Activated CD4-positive, CD25-positive, alpha-beta regulatory T cell treated with anti-CD3 and anti-CD28 coated beads, Interleukin-2, amount 50 U/mL, for 24 hours (primary cell): ENCODE measurements at places on chromosomes 7 and 10.

DNA sequence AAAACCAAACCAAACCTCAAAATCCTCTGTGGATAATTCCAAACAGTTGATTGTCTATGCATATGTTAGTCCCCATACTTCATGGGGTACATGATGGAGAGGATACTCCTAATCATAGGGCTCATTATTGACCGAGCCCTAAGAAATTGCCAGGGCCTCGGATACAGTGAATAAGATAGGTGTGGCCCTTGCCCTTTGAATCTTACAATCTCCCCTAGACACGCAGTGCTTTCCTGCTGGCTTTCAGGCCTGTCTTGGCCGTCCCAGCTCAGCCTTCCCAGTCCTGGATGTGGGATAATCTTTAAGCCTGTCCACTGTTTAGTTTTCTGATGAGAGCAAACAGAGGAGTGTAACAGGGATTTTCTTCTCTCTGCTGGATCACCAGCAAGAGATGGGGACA lies 161.8 kb downstream of the TMEM178B start:
- ATAC-seq: no peak

DNA sequence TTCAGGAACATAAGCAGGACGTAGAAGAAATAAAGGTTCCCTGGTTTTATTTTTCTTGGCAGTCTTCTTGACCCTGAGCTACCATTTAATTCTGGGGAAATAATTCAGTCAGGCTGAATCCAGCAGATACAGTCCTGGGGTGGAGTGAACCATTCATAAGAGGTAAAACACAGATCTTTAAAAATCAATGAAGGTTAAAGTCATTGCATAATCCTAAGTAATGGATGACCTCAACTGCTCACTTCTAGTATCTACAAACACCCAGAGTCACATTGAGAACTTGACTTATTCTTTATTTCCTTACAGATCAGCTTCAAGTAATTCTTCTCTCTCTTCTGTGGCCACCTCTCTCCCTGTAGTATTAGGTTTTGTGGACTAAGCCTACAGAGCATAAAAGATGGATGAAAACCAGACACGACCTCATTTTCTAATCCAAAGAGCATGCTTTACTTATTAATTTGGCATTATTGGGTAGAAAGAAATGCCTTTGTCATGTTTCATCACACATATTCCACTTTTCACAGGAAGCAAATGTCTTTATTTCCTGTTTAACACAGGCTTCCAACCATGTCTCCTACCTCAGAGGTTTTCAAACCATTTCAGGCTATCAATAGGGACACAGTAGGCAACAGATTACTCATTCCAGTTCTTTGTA lies 182.3 kb upstream of the IMMP2L start:
- no peak for ATAC-seq

- no peak for ATAC-seq
These were observed 597.8 kb upstream of the MGMT start for GRCh38 chr10:128869101-128869749.

- ATAC-seq: no peak
These were observed 4.6 kb downstream of the HECW1 start for GRCh38 chr7:43117095-43117494.

- no peak for ATAC-seq
These were observed 142.6 kb downstream of the SND1 start for GRCh38 chr7:127794551-127794950.

DNA sequence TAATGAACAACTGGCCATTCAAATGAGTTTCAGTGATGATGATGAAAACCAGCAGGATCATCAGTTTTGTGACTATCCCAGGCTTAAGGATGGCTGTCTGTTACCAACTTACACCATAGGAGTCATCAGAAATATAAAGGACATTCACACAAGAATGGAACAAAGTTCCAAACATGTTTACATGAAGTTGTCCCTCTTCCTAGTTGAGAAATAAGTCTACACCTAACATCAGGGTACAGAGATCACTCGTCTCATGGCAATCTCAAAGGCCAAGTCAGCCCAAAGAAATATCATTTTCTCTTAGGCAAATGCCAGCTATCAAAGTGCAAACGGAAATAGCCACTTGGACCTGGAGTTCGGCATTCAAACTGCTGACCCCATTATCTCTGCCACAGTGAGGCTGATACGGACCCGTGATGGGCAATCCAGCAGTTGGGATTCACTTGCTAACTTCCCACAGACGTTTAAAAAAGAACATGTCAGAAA lies 53.0 kb downstream of the CREB3L2 start:
- no peak for ATAC-seq

DNA sequence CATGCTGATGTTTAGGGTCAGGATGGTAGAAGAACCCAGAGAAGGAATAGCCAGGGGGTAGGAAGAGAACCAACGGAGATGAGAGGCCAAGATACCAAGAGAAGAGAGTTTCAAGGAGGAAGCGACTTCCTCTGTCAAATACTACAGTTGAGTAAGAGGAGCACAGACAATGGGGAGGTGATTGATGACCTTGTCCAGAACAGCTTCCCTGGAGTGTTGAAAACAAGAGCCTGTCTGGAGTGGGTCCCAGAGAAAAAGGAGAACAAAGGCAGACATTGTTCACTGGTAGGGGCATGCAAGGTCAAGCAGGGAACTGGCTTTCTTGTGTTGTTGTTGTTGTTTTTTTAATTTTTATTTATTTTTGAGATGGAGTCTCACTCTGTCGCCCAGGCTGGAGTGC lies 9.6 kb upstream of the TRIM56 start:
- ATAC-seq: no peak

DNA sequence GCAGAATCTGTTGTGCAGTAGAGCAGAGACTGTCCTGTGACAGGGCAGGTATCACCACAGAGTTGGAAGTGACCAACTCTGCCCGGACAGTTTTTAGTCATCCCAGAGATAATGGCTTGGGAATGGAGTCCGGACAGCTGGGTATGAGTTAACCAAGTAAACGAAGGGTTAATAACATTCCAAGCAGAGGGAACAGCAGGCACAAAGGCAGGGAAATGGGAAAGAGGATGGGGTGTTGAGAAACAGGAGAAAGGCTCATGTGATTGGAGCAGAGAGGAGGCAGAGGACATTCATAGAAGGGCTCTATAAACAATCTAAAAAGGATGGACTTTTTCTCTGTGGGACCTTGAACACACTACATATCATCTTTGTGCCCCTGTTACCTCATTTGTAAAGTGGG lies 132.2 kb upstream of the YAE1 start:
- no peak for ATAC-seq

DNA sequence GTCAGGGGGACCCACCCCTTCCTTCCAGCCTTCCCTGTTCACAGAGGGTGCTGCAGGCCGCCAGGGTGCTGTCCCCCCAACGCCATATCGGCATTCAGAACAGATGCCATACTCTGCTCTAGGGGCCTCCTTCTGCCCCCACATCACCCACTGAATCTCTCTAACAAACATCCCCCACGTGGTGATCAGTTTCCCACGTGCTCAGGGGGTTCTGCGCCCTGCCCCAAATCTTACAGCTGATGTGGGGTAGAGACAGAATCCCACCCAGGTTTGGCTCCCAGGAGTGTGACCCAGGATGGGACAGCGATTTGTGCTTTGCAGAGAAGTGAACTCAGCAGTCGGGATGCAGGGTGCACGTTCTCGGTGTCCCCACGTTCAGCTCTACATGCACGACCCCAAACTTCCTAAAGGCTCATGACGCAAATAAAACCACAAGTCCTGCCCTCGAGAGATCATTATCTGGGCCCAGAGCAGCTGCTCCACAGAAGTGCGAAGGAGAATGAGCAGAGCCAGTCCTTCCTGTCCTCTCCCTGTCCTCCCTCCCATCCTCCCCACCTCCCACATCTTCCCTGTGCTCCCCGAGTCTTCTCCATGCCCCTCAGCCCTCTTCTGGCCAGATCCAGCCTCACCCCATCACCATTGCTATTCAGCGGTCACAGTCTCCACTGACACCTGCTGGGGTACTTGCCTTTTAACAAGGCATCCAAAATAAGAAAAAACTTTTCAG lies 423.4 kb downstream of the DNAJB6 start:
- no peak for ATAC-seq

- no peak for ATAC-seq
These were observed 472.9 kb upstream of the COBL start for GRCh38 chr7:51789489-51789888.

DNA sequence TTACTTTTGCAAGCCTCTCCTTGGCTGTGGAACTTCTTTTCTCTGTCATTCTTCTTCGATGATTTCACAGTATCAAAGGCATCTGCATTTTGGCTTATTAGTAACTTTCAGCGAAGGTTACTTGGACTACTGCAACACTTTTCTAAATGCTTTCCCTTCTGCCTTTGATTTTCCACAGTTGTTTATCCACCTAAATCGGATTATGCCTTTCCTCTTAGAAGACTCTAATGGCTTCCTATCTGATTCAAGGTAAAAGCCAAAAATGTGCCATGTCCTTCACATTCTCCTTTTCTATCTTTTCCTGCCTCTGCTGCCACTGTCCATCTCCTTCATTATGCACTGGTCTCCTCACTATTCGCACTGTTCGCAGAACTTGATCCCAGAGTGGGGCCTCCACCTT lies 1606.3 kb upstream of the LRRTM3 start:
- ATAC-seq: no peak

DNA sequence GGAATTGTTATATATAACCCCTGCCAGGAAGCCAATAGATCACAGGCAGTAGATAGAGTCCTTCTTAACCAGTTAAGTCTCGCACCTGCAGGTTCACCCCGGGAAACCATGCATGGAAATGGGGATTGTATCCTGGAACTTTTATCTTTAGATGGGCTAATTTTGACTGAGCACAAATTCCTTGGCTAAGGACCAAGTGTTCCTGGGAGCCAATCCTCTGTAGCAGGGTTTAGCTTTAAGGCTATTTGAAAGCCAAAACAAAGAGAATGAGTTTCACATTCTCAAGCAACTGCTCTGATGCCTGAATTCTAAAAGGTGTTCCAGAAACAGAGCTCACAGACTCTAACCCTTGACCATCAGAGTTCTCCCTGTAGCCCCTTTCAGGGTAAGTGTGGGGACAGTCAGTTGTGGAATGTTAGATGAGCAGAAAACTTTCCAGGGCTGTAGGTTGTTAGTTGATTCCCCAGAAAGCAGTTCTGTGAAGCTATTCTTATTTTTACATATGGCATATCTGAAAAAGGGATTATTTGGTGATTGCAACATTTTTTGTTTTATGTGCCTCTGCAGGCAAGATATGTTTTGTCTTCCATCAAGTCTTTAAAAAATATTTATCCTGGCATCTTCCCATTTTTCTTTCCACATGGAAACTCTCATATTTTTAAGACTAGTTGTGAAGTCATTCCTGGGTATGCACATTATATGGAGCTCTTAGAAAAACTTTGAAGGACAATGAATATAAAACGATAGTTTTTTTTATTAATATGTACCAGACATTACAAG lies 16.2 kb upstream of the NPVF start:
- ATAC-seq: no peak

DNA sequence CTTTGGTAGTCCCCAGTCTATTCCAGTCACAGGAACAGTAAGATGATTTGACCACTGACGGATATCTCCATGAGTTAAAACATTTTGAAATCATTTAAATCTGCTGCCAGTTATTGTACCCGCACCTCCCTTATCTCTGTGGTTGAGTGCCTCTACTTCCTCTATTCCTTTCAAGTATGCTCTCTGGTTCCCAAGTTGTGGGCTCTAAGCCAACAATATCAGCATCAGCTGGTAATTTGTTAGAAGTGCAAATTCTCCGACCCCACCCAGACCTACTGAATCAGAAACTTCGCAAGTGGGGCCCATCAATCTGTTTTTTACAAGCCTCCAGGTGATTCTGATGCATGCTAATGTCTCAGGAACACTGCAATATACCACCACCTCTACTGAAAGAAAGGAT lies 235.5 kb downstream of the CCSER2 start:
- ATAC-seq: no peak

GRCh38 chr10:9950070-9950469 lies 1067.6 kb upstream of the CELF2 start:
- no peak for ATAC-seq

GRCh38 chr10:51706225-51706624 lies 6.8 kb upstream of the CSTF2T start:
- no peak for ATAC-seq

DNA sequence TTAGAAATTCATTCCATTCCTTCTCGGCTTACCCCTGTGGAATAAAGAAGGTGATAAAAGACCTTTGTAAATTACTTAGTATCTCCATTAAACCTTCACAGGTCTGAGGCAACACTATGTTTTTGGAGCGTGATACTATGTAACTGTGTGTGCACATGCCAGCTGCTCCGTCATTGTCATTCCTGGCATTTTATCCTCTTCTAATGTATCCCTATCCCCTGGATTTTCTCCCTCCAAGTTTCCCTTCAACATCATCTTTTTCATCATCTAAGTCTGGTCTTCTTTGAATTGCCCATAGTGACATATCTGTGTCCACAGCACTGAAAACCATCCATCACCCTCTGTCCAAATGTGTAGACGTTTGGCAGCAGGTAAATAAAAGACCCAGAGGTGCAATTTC lies 125.7 kb downstream of the TEX36 start:
- no peak for ATAC-seq

- peak; percentile 62 for ATAC-seq
These were observed 23.9 kb downstream of the SCD start for GRCh38 chr10:100370714-100371481.

DNA sequence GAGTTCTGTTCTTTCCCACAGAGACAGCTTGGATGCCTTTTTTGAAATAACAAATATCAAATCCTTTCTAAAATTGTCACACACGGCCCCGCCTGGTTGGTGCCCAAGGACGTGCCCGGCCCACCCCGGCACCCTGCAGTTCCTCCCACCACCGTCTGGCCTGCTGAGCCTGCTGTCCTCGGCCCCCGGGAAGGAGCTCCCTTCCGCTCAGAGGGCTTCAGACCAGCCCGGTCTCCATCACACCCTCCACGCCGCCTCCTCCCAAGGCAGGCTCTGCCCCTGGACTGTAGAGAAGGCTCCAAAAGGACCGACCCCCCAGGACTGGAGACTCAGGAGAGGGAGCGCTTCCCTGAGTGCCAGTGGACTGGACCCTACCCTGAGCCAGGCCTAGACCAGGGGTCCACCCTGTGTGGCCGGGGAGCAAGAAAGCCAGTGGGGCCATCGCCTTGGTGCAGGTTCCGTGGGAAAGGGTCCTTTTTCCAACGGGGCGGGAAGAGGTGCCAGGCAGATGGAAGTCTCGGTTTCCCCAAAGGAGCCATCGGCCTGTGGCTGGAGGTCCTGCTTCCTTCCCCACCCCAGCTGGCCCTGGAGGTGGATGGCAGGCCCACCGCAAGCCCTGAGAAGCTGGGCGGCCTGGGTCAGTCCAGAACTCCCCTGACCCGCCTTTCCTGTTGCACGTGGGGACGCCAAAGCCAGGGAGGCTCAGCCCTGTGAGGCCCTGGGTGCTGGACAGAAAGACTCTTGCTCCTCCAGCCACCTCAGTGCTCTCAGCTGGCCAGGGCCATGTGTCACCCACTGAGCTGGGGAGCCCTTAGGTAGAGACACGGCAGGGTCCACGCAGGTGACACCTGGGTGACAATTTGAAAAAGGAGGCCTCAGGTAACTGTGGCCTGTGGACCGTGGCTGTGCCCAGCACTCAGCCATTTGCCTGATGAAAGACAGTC lies 69.8 kb downstream of the PWWP2B start:
- ATAC-seq: no peak

DNA sequence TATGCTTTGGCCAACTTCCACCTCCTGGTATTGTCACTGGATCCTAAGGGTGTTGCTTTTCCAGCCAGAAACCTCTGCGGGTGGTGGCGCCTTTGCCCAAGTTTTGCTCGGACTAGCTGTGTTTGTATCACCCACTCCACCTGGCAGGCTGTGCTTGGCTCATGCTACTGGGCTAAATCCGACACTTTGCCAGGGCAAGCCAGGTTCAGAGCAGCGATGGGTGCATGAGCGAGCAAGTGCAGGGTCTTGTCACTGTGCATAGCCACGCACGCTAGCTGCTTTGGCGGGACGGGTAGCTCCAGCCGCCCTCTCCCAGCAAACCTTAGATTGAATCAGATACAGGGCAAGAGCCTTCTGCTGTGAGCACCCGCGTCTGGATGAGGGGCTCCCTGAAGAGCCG lies 737.5 kb downstream of the PCDH15 start:
- no peak for ATAC-seq

GRCh38 chr10:122280156-122280555 lies 9.1 kb downstream of the BTBD16 start:
- ATAC-seq: no peak
